Kidney tubule cell (primary cell): ENCODE measurements at places on chromosomes 12 and 14.
A peak's percentile ranks its signal among the peaks of the same experiment; 100 is the strongest.

DNA sequence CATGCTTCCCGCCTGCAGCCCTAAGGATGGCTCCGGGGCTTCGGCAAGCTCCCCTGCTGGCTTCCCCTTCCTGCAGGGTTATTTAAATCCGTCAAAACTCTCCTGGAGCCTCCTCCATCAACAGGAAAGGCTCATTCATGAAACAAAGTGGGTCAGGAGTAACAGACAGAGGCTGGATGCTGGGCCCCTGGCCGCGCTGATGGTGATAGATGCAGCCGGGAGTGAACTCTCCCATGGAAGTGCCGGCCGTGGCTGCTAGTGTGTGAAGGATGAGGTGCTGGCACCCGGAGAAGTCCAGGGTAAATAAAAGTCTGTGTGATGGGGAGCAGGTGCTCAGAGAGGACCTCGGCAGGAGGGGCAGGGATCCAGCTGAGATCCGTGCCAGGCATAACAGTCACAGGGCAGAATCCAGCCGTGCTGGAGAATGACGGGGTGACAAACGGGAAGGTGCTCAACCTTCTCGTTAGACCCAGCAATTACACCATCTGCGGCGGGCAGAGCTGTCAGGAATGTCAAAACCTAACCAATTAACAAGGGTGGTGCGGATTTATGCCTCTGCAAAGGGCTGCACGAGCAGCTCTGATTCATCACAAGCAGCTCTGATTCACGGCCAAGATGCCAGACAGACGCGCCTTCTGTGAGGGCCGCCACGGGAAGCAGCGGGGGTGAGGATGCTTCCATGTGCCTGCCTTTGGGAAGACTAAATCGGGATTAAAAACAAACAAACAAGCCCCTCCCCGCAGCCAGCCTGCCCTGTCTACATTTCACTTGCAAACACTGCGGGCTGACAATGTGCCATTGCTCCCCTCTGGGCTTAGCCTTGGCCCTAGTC, 55.6 kb downstream of the SYNE3 start:
- peak; percentile 92 for DNase-seq

GRCh38 chr12:10365696-10366405, 24.0 kb downstream of the KLRK1 start:
- DNase-seq: peak; percentile 47

DNA sequence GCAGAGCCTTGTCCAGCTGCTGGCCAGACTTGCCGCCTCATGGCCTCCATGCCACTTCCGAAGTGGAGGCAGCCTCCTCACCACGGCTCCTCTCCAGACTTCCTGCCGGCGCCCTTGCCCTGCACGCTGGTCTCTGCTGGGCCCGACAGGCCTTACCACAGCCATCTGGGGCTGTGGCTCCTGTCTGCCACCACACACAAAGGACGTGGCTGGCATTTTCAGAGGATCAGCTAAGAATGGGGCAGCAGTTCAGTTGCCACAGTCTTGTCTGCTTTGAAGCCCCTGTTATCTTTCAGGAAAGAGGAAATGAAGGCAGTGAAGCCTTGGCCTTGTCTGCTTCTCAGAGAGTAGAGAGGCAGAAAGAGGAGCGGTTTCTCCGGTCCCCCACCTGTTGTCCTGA, 178.0 kb upstream of the FKBP4 start:
- no peak for DNase-seq

GRCh38 chr12:64273527-64274403, 51.7 kb upstream of the KICS2 start:
- peak; percentile 13 for DNase-seq

- DNase-seq: no peak
These were observed 423.0 kb downstream of the FUT8 start for GRCh38 chr14:65835501-65835900.

DNA sequence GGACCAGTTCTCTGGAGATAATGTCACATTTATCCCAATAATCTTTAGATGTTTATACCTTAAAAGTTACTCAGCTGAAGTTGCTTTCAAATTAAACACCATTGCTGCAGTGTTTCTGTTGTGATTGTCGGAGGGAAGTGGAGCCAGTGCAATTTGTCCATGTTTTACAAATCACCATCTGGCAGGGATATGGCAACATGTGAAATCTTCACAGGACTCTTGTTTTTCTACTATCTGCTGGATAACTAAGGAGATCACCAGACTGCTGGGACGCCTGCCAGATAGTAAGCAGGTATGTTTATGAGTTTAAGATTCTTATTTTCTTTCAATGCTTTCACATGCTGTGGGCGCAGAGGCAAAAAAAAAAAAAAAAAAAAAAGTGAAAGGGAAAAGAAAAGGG, 100.3 kb upstream of the SOX5 start:
- DNase-seq: no peak

- no peak for DNase-seq
These were observed 11.0 kb downstream of the SLCO1A2 start for GRCh38 chr12:21323736-21324135.

DNA sequence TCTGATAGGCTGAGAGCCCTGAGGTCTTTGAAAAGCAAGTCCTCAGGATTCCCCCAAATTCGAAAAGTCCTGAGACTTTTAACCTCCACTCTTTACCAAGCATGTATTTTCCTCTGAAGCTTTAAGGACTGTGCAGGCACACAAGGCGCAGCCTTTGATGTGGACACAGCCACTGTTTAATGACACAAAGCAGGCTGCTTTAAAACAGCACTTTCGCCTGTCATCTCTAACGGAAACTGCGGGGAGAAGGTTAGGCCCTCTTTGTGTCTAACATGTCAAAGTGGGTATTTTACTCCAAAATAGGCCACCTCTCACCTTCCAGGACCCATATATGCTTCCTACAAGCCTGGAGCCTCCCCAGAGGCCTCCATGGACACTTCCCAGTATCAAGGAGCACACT, 159.2 kb downstream of the GCH1 start:
- DNase-seq: no peak

GRCh38 chr12:122730215-122731014, at the start of gene HCAR1:
Gene HCAR1, minus strand, starts transcription at chr12:122730844. Its CDS starts 505 bp downstream, at chr12:122730339.
- DNase-seq: peak; percentile 62

DNA sequence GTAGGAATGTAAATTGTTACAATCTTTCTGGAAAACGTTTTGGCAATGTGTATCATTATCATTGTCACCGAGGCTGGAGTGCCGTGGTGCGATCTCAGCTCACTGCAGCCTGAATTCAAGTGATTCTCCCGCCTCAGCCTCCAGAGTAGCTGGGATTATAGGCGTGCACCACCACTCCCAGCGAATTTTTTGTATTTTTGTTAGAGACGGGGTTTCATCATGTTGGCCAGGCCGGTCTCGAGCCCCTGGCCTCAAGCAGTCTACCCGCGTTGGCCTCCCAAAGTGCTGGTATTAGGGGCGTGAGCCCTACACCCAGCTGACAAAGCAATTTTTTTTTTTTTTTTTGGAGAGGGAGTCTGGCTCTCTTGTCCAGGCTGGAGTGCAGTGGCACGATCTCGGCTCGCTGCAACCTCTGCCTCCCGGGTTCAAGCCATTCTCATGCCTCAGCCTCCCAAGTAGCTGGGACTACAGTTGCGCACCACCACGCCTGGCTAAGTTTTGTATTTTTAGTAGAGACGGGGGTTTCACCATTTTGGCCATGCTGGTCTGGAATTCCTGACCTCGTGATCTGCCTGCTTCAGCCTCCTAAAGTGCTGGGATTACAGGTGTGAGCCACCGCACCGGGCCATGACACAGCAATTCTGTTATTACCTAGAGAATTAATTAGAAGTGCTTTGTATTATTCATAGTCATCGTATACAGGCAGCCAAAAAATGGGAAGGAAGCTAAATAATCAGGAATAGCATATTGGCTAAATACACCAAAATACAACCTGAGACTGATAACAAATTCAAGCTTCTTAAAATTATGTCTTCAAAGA, 1.2 kb downstream of the ACTR6 start:
- no peak for DNase-seq

DNA sequence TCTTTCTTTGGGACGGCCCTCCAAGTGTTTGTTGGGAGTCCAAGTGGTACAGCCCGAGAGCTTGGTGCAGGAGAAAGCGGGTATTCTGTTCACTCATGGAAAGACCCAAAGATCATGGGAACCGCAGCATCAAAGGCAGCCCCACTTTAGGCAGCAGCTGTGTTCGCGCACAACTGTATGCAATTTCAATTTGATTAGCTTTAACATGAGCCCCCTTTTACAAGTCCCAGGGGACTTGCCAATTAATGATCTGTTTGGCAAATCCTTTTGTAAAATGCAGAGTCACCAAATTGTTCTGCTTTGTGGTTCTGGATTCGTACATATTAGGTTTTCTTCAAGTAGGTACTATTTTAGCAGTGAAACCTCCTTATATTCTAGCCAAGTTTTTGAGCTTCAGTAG, 217.7 kb downstream of the AACS start:
- DNase-seq: no peak

DNA sequence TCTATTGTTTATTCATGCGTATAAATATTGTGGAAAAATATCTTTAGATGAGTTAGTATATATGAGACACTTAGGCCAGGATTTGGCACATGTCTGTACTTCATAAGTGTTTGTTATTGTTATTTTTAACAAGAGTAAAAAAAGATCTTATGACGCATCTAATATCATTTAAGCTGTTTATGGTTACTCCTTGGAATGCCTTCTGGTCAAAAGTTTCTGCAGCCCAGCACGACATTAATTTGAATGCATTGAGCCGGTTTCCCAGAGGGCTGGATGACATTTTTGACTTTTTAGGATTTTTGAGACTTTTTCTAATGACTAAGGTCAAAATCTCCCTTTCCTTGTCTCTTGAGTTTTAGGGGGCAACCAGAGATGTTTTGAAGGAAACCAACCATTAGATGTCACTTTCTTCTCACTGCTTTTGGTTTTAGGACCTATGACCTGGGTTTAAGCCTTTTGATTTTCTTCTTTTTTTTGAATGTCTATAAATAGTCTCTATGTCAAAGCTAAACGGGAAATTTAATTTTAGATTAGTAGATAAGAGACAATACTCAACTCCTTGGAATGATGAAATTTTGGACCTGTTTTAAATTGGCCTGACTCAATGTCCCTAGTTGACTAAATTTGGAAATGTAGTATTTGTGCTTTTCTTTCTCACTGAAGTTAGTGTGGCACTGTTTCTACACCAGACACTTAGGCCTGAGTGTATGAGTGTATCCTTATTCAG, 215.5 kb downstream of the AEBP2 start:
- no peak for DNase-seq

- peak; percentile 50 for DNase-seq
These were observed 3.3 kb downstream of the PPP1R3E start for GRCh38 chr14:23299211-23299957.

- peak; percentile 95 for DNase-seq
These were observed 37.3 kb downstream of the ACTN1 start for GRCh38 chr14:68941820-68942219.

DNA sequence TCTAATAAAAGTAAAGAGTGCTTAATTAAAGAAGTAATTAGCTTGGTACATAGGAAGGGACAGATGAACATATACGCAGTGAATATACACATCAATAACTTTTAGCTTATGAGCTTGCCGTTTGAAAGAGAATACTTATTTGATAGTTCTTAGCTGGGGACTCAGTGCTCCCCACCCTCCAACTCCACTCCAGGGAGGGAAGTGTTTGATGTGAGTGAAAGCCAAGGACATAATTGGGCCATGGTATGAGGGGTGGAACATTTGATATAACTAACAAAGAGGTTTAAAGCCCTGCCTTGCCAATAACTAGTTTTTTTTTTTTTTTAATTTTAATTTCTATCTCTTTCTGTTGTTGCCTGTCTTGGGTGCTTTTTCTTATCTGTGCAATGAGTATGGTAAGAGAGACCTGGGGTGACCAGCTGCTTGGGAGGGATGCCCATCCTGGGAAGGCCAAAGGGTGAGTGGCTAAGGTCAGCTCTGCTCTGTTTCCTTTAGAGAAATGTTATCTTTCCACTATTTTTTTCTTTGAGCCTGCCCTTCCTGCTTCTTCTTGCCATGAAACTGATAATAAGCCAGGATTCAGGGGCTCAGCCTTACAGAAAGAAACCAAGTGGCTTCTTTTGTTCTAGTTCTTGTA, 132.8 kb upstream of the CPSF6 start:
- DNase-seq: no peak
